ENCODE measurements at places on chromosomes 16 and 17.

GRCh38 chr17:28256881-28257280 is 62.1 kb upstream of the TMEM97 start:
- DNase-seq, result no peak

- DNase-seq, result no peak
Measured at GRCh38 chr17:57697891-57698711, 47.0 kb downstream of the CCDC182 start.

GRCh38 chr16:59540621-59541020 is 806.5 kb upstream of the GOT2 start:
- no peak for DNase-seq

GRCh38 chr16:13527332-13527731 is 392.6 kb upstream of the ERCC4 start:
- DNase-seq, result no peak

GRCh38 chr17:49545806-49546545 is 29.7 kb upstream of the NXPH3 start:
- no peak for DNase-seq

- DNase-seq, result no peak
Measured at GRCh38 chr17:82036634-82037091, 834 bp downstream of the DCXR start.

GRCh38 chr16:52489894-52490293 is 57.0 kb downstream of the TOX3 start:
- DNase-seq, result no peak

- no peak for DNase-seq
Measured at GRCh38 chr16:69523566-69524305, 42.0 kb upstream of the NFAT5 start.

DNA sequence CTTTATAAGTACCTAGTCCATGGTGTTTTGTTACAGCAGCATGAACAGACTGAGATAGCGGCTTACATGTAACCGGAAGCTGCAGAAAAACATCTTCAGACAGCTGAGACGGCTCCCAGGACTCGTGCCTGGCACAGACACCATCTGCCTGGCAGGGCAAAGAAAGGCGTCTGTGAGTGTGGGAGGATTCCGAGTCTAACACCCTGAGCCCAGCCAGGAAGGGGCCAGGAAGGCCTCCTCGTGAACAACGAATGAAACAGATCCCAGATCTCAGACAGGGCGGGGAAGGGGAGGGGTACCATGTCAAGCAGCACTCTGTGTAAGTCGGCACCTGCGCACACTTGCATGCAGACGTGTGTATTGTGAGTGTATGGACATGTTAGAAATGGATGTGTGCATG is 4.4 kb upstream of the CSNK1D start:
- no peak for DNase-seq

- no peak for DNase-seq
Measured at GRCh38 chr16:89038811-89039735, 54.6 kb upstream of the ACSF3 start.

DNA sequence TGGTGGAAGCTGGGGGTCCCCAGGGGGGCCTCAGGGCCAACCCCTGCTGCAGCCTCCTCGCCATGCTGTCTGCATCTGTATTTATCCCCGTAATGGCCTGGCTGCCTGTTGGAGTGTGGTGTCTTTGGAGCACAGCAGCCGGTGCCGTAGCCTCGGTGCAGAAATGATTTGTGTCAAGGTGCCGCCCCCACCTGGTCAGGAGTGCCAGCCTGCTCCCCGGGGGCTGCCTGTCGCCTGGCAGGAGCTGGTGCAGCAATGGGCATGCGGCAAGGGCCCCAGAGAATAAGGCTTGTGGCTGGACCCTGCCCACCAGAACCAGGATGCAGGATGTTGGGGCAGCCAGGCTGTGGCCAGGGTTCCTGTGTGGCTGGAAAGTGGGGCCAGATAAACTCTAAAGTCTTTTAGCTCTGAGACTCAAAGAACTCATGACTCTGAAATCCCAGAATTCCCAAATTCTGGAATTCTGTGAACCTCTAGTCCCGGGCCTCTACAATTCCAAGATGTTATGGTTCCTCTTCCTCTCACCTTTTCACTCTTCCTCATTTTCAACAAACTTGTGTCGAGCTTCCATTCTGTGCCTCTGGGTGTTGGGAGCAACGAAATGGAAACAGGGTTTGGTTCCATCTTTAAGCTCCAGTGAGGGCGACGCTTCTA is 5.9 kb downstream of the CPNE2 start:
- no peak for DNase-seq

DNA sequence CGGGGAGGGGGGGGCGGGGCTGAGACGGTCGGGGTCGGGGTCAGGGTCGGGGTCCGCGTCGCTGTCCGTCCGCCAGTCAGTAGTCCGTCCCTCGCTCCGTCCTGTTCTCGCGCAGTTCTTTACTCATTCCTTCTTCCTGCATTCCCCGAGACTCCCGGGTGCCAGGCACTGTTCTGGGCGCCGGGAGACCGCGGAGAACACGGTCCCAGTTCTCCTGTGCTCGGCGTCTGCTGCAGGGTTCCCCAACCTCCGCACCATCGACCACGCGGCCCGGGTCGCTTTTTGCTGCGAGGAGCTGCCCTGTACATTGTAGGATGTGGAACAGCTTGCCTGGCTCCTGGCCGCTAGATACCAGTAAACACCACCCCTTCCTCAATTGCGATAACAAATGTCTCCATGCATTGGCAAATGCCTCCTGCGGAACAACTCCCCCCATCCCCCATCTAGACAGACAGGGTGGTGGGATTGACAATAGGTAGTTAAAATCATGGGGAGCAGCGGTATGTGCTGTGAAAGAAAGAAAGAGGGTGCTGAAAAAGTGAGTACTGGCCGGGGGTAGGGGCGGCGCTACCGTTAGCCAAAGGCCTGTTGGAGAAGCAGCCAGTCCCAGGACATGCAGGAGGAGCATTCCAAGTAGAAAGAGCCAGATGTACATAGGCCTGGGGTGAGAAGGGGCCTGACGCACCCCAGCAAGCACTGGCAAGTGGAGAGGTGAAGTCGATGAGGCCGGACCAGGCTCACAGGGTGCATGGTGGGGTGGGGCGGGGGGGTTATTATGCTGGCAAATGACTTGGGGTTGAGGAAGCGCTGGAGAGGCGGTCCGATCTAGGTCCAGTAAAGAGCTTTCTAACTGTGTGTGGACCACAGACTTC is 631 bp downstream of the TRAF7 start:
- DNase-seq, result peak; percentile 41

- DNase-seq, result peak; percentile 69
Measured at GRCh38 chr16:68644715-68645493, at the start of gene CDH3. Gene CDH3, plus strand, starts transcription at chr16:68645310. Its CDS starts 70 bp downstream, at chr16:68645380.

DNA sequence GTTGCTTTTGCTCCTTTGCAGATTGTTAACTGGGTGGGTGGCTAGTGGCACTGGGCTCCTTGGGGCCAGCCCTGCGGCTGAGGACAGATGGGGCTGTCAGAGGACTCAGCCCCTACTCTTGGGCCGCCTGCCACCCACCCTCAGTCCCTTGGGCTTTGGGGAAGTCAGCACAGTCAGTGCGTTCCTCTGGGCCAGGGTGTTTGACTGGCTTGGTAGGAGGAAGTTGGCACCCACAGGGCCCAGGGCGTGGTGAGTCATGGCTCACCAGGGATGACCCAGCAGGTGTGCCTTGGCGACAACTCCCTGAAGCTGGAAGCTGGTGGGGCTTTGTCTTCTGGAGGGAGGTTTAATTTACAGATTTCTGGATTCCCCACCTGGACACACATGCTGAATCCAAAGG is 32.4 kb downstream of the HAPSTR1 start:
- peak; percentile 30 for DNase-seq

DNA sequence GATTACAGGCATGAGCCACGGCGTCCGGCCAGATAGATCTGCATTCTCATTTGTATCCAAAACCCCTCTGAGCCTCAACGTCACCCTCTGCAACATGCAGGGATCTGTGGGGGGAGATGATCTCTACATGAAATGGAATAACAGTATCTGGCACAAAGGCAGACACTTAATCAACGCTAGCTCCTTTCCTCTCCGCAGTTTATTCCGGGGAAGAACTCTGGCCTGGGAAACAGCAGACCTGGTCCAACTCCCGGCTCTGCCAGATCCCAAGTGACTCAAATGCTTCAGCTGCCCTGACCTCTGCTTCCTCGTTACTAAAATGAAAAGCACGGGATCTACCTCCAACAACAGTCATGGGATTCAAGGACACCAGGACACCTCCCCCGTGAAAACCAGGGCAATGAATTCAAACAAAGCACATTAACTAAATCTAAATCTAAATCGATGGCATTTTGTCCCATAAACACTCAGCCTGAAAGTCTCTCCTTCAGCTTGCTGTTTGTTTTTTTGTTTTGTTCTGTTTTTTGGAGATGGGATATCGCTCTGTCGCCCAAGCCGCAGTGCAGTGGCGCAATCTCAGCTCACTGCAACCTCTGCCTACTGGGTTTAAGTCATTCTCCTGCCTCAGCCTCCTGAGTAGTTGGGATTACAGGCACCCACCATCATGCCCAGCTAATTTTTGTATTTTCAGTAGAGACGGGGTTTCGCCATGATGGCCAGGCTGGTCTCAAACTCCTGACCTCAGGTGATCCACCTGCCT is 78.2 kb downstream of the NXN start:
- DNase-seq, result no peak

- no peak for DNase-seq
Measured at GRCh38 chr17:53426505-53426904, 396.2 kb upstream of the KIF2B start.

DNA sequence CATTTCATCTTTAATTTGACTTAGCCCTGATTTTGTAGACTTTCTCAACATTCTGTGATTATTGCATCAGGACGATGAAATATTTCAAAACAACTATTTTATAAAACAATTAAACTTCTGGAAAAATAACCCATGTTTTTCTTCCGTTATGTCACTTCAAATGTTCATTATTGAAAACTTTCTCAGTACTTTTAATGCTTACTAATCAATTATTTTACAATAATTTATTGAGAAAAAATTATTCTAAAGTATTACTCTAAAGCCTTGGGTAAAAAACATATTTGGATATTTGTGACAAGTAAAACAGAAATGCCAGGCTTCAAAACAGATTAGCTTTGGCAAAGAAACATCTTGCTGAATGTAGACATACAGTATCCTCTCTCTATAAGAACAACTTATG is 46.3 kb upstream of the DHX40 start:
- DNase-seq, result no peak

- DNase-seq, result no peak
Measured at GRCh38 chr16:17804857-17805256, 334.1 kb upstream of the XYLT1 start.

GRCh38 chr17:6569370-6570285 is 13.3 kb upstream of the PITPNM3 start:
- DNase-seq, result no peak
